HS-5 (cell line): ENCODE measurements at places on chromosomes 3 and 15.

GRCh38 chr3:175585898-175586297 lies 726.8 kb downstream of the NAALADL2 start:
- DNase-seq: peak; percentile 31

DNA sequence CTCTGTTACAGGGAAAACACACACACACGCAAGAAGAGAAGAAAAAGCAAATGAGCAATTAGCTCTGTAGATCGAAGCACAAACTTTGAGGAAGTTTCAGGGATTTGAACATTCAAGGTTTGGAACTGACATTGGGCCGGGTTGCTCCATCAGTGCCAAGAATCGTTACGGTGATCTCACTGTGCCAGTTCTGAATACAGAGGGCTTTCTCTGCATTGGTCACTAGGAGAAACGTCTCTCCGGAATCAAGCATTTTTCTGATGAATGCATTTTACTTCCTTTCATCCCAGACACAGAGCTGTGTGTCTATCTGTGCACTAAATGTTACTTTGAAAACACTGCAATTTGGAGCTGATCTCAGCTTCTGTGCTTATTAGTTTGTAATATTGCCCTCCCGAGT lies 11.2 kb downstream of the HRH1 start:
- DNase-seq: no peak

DNA sequence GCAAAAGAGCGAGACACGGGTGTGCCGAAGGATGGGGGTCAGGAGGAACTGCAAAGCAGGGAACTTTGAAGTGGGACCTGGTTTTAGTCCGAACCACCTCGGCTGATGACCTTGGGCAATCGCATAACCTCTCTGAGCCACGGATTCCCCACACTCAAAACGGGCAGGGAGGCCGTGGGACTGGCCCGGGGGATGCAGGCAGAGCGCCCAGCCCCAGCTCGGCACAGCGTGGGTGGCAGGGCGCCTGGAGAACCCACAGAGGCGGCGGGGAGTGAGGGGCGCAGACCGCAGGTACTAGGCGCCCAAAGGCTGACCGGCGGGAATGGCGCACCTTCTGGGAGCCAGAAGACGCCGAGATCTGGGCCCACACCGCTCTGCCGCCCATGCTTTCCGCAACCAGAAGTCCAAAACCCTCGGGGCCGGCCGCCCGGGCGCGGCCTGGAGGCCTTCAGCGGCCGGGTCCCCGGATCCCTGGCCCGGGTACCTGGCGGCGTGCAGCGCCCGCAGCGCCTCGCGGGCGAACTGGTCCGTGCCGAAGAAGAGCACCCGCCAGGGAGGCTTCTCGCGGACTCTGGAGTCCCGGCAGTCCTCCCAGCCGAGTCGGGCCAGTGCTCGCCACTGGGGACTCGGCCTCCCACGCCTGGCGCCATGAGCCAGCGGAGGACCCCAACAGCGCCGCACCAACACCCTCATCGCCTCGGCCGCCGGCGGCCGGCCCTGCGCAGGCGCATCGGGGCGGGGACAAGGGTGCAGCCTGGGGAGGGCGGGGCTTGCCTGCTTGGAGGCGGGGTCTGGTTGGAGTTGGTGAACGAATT lies at the start of gene MTFMT:
Gene MTFMT, minus strand, starts transcription at position 719 of the 815 bp plus-strand sequence. Its CDS starts 26 bp downstream, at position 693.
- DNase-seq: no peak

DNA sequence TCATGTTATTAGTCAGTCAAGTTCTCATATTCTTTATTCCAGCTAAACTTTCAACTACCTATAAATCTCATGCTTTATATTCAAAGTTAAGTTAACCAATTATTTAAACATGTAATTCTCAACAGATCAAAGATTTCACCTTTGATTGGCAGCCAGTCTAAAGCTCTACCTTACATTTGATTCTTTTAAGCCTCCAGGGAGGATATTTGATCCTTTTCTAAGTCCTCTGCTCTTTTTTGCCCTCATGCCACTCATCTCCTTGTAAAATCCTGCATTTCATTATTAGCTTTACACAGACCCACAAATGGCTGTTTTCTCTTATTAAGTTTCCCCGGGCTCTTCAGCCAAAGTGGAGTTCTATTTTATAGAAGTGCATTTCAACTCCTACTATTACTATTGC lies 134.1 kb downstream of the NLGN1 start:
- DNase-seq: no peak

DNA sequence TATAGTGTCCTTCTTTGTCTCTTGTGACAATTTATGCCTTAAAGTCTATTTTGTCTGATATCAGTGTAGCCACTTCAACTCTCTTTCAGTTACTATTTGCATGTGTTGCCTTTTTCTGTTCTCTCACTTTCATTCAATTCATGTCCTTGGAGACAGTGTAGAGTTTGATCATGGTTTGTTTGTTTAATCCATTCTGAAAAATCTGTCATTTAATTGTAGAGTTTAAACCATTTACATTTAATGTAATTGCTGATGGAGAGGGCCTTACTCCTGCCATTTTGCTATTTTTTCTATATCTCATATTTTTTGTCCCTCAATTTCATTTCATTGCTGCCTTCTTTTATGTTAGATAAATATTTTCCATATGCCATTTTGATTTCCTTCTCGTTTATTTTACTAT lies 42.3 kb downstream of the LSM3 start:
- DNase-seq: no peak

GRCh38 chr15:35724626-35725025 lies 178.7 kb upstream of the DPH6 start:
- DNase-seq: no peak

GRCh38 chr3:135325726-135326235 lies 530.7 kb downstream of the EPHB1 start:
- no peak for DNase-seq

GRCh38 chr3:56761887-56762651 lies 39.7 kb downstream of the ARHGEF3 start:
- no peak for DNase-seq

- no peak for DNase-seq
These were observed 281.9 kb downstream of the OCA2 start for GRCh38 chr15:27817258-27817657.

- DNase-seq: no peak
These were observed 57.2 kb upstream of the SMAD6 start for GRCh38 chr15:66644869-66645268.

GRCh38 chr15:58715266-58715917 lies 34.1 kb downstream of the ADAM10 start:
- DNase-seq: no peak

DNA sequence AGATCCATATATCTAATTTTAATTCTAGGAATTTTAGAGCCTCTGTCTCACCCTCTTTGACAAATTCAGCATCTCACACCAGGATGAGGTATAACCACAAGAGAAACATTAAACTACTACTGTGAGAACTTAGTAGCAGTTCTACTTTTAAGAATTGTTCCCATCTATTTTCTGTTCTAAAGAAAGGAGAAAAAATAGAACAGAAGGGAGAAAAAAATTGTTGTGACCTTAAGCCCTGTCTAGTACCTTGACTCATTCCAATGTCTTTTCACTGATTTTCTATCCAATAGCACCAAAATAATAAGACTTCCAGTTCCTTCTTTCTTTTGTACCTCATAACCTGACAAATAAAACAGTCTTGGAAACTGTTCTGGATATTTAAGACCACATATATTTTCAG lies 37.0 kb downstream of the FRMD5 start:
- DNase-seq: no peak

DNA sequence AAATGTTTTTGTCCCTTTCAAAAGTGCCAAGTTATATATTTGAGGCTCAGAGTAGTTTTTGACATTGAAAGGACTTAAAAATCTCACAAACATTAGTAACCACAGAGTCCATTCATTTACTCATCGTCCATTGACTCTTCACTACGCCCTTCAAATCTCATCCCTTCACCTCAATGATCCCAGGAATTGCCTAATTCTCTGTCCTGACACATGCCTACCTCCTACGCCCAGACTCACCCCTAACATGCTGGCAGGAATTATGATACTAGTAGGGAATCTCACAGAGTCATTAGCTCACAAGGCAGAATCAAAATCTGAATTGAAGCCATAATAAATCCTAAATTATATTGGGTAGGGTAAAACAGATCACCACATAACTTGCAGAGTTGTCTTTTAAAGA lies 410.1 kb downstream of the RAP2B start:
- no peak for DNase-seq

GRCh38 chr15:60057554-60057953 lies 53.4 kb downstream of the FOXB1 start:
- DNase-seq: no peak
